NCI-H2081 (cell line): ENCODE measurements at places on chromosomes 12 and 14.
A peak's percentile ranks its signal among the peaks of the same experiment; 100 is the strongest.

DNA sequence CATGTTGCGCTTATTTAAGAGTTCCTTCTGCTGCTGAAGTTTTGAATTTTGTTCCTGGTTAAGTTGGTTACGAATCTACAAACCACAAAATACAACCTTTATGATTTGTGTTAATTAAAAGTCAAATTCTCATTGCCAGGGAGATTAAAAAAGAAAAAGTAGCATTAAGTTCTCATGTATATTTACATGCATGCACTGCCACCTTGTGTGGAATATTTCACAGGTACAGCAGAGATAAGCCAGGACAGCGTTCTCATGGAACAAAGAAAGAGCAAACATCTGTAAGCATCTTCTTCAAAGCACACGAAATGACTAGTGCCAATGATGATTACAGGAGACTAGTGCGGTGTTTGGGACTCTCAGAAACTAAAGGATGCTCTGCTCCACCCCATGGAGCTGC lies 34.2 kb downstream of the ZFYVE21 start:
- DNase-seq = no peak

- DNase-seq = no peak
Observed at GRCh38 chr12:77847680-77848431, 17.2 kb downstream of the NAV3 start.

DNA sequence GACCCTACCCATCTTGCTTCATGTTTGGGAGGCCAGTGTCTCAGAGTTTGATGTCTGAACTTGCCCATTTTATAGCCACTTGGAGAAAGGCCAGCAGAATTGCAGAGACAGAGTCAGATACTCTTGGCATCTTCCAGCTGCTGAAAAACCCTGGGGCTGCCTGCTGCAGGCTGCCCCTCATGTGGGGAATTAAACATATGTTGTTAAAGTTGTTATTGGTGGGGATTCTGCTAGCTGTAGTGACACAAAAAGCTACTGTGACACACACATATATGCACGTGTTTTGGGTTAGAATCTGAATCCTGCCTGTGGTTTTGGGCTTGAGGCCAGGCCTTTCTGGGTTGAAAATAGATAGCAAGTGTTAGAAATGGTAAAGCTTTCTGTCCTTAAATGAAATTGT lies 1288.4 kb downstream of the AACS start:
- no peak for DNase-seq

GRCh38 chr12:49687941-49688340 lies 19.3 kb downstream of the FMNL3 start:
- no peak for DNase-seq

- peak; percentile 77 for DNase-seq
Observed at GRCh38 chr14:21106498-21107282, 5.8 kb downstream of the TMEM253 start.

DNA sequence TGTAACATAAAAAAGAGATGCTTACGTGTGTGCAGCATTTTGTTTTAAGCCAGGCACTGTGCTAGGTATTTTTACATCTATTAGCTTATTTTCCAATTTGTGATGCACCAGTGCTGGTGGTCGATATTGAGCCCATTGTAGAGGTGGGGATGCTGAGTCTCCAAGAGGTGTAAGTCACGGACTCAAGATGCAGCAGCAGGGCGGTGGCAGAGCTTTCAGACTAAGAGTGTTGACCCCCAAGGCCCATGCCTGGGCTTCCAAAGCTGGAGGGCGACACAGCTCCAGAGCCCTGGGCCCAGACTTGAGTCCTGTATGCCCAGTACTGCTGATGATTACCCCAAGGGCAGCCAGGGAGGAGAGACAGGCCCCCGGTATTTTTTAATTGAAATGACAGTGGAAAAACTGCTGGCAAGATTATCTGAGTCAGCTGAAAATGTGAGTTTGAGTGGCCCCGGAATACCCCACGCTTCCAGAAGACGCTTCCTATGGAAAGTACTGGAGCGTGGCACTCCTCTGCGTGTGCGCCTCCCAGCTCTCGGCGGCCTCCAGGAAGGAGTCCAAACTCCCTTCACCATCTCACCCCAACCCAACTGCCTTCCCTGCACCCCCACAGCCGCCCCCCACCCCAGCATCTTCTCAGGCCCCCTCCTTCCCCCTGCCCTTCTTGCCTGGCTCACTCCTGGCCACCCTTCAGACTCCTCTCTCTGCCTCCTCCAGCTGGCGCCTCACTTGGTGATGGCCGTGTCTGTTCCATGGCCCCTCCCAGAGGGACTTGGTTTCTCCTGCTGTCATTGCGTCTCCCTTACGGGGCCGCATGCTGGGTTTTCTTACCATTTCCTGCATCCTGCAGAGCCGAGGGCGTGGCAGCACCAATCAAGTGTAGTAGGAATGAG lies 40.7 kb downstream of the ELK3 start:
- DNase-seq = no peak

DNA sequence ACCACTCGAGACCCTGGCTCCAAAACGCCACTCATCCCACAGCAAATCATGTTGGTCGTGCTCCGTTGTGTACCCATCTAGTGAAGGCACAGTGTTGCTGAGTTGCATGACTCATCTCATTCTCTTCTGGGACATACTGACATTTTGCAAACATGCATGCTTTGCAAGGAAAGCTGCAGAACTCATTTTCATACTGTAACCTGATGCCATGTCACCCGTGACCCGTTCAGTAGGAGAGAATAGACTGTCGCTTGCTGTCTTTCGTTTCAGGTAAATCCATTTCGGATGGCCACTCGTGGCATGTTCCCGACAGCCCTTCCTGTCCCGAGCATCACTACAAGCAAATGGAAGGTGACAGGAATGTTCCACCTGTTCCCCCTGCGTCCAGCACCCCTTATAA lies 78.2 kb downstream of the ESR2 start:
- no peak for DNase-seq

DNA sequence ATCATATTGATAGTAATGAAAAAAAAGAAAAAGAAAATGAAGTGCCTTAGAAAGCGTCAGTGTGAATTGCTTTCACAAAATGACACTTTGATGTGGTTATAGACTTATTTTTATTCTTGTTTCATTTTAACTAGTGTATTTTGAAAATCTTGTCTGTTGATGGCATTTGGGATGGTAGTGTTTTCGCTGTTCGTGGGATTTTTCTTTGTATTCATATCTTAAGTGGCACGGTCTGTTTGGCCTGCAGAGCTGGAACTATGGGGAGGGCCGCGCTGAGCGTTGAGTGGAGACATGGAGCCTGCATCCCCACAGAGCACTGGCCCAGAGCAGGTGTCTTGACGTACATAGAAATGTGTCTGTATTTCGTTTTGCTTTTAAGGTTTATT lies 61.6 kb downstream of the WDR20 start:
- DNase-seq = no peak

DNA sequence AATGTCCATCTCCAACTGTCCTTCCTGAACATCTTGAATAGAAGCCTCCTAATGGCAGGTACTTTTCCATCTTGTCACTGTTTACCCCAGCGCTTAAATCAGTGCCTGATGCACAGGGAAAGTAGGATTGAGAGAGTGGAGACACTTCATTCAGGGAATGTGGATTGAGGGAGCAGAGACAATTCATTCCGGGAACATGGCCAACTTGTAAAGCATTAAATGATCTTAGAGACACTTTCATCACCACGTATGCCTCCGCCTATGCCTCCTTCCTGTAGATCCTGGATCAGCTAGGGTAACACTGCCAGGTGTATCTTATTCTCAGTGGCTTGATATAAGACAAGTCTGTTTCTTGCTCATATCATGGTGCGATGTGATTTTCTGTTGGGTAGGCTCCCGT lies 67.6 kb upstream of the CSRP2 start:
- no peak for DNase-seq

DNA sequence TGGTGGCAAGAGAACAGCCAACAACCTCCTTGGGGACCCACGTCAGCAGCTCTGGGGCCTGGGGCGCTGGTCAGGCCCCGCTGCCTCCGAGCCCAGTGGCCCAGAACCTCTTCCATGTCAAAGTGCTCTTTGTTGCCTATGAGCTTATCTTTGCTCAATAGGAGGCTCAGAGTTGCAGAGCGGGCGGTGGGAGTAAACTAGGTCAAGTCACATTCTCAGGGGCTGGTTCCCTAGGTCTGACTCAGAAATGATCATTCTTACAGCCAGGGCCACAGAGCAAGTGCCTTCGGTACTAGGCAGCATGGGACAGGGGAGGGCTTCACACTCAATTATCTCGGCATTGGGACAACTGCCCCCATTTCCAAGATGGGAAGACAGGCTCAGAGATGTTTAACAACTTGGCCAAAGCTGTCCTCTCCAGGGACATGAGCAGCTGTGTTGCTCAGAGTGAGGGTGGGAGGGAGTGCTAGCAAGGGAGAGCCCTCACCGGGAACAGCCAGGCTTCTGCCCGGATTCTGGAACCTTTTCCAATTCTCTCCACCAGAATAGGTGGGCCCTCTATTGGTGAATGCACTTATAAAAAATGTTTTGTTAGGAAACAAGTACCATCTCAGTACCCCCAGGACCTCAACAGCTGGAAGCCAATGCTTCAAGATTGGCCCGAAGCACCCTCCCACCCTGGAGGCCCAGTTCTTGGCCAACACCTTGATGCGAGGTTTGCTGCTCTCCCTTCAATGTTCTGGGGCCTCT lies 11.9 kb downstream of the SLC25A29 start:
- no peak for DNase-seq

- DNase-seq = no peak
Observed at GRCh38 chr14:76639606-76640229, 121.5 kb upstream of the VASH1 start.

DNA sequence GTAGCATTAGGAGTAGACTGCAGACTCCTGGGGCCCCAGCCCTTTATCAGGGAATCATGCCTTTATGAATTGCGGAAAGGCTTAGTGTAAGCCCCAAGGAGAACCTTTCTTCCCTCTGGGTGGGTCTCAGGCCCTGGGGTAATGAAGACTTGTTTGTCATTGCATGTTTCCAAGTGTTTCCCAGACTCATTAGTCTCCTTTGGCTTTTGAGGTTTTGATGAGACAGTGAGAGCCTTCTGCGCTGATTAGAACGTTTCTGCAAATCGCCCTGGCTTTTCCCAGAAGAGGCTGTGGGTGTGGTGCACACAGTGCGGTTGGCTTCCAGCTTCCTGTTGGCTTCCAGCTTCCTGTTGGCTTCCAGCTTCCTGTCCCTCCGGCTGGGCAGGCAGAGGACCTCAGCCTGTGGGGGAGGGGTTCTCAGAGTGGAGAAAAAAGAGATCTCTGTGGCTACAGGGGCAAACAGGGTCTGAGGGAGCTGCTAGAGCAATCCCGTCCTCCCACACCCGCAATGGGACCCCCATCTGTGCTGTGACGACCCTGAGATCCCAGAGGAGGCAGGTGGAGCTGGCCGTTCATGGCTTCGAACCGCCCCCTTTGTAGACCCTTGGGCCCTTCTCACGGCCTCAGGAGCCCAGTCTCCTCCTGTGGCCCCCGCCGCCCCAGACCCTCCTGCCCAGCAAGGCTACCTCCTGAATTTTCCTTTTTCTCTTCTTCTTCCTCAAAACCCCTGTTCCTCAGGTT lies 42.1 kb downstream of the GPR68 start:
- no peak for DNase-seq

DNA sequence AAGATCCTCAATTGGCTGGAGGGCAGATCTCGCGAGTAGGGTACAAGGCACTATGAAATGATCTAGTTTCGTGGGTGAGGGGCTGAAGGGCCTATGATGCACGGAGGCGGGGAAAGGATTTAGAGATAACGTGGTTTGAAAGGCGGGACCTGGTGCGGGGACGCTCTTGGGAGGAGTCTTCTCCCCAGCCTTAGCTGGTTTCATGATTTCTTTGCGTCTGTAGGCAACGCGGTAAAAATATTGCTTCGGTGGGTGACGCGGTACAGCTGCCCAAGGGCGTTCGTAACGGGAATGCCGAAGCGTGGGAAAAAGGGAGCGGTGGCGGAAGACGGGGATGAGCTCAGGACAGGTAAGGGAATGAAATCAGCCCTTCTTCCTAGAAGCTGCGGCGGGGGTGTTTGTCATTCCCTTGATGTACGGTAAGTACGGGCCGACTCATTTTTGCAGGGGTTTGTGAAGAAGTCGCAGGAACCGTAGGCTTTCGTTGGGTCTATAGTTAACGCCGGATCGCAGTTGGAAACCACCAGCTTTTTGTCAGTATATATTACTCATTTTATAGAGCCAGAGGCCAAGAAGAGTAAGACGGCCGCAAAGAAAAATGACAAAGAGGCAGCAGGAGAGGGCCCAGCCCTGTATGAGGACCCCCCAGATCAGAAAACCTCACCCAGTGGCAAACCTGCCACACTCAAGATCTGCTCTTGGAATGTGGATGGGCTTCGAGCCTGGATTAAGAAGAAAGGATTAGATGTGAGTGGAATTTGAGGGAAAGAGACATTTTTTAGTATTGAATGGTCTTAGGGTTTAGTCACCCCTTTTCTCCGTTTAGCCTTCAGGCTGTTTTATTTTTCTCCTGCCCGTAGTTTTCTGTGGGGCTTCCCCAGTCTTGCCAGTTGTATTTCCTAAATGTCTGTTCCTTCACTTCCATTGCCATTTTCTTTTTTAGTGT lies 602 bp downstream of the APEX1 start:
- DNase-seq = peak; percentile 85

GRCh38 chr14:33674927-33675326 lies 275.9 kb downstream of the EGLN3 start:
- DNase-seq = no peak

DNA sequence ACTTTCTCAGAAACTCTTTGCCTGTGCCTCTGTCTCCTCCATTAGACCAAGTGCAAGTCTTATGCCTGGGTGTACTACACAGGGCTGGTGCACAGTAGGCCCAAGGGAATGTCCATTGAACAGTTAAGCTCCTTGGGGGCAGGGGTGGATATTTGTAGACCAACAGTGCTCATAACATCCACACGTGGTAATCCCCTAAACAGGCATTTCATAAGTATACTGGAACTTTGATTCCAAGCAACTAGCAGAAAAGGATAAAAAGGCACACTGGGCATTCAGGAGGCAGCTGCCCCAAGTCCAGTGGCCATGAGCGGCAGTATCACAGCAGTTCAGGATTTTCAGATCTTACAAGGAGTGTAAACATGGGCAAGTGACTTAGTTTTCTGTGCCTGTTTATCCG lies 16.8 kb downstream of the NUAK1 start:
- no peak for DNase-seq

DNA sequence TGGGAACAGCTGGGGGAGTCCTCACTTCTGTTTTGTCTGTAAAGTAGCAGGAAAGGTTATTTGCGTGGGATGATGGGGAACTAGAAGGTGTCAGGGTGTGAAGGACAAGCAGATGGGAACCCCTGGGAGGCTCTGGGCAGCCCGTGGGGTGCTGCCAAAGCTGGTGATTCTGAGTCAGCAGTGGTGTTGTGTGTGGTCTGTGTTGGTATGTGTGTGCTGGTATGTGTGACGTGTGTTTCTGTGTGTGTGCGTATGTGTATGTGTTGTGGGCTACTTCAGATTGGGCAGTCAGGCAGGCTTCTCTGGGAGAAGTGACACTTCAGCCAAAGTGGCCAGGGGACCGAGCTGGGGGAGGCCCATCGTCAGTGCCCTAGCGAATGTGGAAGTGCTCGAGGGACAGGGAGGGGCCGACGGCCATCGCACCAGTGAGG lies 15.3 kb upstream of the BDKRB2 start:
- no peak for DNase-seq

DNA sequence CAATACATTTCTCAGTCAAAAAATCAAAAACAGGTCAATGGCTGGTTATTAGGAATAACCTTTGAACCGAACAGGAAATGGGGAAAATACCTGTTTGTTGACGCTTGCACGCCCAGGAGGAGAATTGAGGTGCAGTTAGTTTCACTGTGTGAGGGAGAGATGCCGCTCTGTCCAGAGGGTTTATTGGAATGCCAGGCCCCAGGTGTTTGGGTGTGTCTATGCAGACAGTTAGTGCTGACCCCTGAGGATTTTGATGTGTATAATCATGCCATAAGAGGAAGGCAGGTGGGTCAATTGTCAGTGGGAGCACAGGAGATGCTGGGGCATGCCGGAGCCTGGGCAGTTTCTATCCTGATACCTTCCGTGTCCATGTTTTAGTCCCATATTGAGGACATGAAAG lies 100.8 kb upstream of the DIO3 start:
- no peak for DNase-seq
